ENCODE measurements at places on chromosomes 7 and 10.

DNA sequence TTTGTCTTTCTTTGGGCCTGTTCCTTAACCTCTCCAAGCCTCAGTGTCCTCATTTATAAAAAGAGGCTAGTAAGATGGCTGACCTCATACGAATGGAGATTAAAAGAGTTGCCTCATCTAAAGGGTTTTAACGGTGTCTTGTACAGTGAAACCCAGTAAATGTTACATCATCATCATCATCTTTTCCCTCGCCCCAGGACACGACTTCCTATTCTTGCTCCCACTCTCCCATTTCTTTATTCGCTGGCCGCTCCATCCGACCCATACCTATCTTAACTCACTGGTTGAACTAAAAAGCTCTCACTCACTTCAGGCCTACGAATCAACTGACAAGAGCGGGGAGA is 554 bp downstream of the FRA10AC1 start:
- DNase-seq = peak; percentile 9

- no peak for DNase-seq
Observed at GRCh38 chr10:120997313-120997712, 146.2 kb downstream of the WDR11 start.

- no peak for DNase-seq
Observed at GRCh38 chr10:103196516-103196915, 3.4 kb upstream of the NT5C2 start.

- peak; percentile 67 for DNase-seq
Observed at GRCh38 chr7:143299840-143300239, 11.7 kb downstream of the CASP2 start.

DNA sequence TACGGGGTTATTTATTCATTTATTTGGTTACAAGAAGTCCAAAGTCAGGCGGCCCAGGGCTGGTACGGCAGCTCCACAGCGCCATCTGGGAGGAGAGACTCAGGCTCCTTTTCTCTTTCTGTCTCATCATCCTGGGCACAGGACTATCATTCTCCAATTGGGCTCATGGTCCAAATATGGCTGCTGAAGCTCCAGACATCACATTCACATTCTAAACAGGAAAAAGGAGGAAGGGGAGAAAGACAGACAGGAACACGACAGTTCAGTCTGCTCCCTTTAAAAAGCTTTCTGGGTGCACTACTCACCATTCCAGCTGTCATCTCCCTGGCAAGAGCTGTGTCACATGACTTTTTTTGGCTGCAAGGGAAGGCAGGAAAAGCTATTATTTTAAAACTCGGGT is 74.4 kb upstream of the PDZD8 start:
- no peak for DNase-seq

GRCh38 chr10:69317175-69317604 is 38.9 kb downstream of the HK1 start:
- peak; percentile 71 for DNase-seq

- DNase-seq = no peak
Observed at GRCh38 chr7:158613481-158613880, 25.9 kb upstream of the PTPRN2 start.

DNA sequence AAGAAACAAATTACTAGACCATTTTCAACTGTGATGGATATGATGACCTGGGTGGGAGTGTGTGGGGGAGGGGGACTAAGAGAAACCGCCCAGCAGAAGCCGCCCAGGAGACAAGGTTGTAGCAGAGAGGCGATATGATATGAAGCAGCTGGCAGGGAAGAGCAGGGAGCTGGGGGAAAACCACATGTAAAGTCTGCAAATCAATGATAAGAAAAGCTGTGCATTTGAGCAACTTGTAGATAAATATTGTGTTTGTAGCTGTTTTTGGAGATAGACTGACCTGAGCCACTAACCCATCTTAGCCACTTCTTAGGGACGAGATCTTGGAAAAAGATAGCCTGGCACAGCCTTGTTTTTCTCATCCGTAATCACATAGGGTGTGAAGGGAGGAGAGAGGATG is 252.6 kb downstream of the SEC23IP start:
- DNase-seq = no peak

- peak; percentile 65 for DNase-seq
Observed at GRCh38 chr7:21364801-21365271, 63.0 kb upstream of the SP4 start.

DNA sequence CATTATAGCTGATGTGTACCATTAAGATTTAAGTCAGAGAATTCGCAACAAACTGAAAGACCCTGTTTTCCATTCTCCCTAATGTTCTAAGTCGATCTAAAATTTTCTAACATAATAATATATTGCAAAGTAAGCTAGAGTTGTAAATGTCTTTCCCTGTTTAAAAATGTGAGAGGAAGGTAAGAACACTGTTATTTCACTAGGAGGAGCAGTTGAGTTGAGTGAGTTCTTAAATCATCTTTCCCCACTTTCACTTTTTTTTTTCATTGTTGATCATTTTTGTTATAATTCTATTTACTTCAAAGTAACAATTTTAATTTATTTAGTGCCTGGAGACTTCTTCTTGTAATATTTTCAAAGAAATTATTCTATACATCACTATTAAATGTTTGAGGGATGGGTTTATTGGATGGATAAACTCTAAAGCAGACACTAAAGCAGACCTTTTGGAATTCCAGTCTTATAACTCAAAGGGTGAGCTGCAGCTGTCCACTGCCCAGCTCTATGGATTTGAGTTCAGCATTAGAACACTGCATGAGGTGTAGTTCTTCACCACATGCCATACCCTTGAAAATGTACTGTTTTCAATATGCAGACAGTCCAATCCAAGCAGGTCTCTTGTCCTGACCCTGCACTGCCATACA is 181.3 kb upstream of the FZD1 start:
- DNase-seq = no peak

DNA sequence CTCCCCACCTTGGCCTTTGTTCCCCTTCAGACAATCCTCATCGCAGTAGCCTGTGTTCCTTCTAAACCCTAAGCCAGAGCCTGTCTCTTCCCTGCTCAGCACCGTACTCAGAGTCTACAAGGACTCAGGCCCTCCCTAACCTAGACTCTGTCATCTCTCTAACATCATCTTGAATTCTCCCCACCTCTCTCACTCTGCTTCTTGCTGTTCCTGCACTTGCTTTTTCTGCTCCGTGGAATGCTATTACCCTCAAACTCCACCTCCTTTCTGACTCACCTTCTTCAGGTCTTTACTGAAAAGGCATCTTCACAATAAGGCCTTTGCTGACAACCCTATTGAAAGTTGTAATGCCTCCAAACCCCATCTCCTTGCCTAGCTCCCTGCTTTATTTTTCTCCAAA is 141.0 kb downstream of the DKK1 start:
- no peak for DNase-seq

DNA sequence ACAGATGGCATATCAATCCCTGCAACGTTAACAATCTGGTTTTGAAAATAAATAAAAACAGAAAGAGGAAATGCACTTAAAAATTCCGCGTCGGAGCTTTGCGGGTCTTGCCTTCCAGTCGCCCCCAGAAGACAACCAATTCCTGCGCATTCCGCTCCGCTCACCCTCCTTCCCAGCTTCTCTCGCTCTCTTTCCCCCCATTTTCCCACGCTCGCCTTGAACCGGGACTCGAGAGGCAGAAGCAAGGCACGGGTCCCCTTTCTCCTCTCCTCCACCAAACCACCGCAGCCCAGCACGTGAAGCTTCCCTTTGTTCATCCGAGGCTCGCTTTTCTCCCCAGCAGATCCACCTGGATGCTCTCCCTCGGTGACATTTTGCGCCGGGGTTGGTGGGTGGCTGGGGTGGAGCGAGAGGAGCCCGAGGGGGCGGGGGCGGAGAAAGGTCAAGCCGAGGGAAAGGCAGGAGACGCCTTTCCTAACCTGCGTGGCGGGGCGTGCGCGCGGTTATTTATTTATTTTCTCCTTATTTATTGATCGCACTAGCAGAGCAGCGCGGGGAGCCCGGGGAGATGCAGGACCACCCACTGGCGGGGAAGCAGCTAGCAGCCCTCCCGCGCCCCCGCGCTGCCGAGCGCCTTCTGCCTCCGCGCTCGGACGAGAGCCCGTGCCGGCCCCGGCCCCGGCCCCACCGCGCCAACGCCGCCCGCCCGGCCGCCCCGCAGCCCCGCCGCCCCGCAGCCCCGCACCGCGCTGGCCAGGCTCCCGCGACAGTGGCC is at the start of gene KCND2:
KCND2 (plus strand) TSS at position 475 of the 775 bp plus-strand sequence.
- no peak for DNase-seq
